ENCODE measurements at places on chromosomes 7 and 10.
A peak's percentile ranks its signal among the peaks of the same experiment; 100 is the strongest.

DNA sequence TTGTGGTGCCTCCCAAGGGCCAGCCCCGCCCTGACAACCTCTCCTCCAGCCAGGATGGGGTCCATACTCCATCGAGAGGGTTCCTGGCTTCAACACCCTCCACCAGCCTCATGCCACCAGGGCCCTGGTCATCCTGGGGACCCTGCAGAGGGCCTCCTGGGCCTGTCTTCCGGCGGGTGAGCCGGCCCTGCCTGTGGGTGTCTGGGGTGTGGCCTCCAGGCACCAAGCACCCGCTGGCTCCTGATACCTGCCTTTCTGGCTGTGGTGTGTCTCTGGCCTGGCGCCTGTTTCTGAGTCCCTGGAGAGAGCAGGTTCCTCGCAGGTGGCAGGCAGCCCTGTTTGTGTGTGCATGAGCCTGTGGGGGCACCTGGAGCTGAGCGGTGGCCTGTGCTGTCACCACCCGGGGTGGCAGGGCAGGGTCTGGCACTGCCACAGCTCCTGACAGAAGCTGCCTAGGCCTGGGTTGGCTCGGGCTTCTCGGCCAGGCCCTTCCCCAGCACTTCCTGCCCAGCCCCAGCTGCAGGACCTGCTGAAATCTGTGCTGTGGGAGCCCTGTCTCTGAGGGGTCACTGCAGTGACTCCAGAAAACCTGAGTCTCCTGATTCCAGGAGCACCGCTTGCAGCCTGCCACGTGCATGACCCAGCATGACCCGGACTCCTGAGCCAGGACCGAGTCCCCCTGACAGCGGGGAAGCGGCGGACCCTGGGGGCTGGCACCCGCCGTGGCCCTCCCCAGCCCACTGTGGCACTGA is 18.4 kb downstream of the ADAM8 start:
- H3K4me1 ChIP-seq, result peaks cover 5% of the 10 kb centered on the region
- H3K27ac ChIP-seq, result no peak overlapping the region
- no peak for DNase-seq
- H3K36me3 ChIP-seq, result no peaks in the 10 kb centered on the region
- H3K4me3 ChIP-seq, result no peak overlapping the region

DNA sequence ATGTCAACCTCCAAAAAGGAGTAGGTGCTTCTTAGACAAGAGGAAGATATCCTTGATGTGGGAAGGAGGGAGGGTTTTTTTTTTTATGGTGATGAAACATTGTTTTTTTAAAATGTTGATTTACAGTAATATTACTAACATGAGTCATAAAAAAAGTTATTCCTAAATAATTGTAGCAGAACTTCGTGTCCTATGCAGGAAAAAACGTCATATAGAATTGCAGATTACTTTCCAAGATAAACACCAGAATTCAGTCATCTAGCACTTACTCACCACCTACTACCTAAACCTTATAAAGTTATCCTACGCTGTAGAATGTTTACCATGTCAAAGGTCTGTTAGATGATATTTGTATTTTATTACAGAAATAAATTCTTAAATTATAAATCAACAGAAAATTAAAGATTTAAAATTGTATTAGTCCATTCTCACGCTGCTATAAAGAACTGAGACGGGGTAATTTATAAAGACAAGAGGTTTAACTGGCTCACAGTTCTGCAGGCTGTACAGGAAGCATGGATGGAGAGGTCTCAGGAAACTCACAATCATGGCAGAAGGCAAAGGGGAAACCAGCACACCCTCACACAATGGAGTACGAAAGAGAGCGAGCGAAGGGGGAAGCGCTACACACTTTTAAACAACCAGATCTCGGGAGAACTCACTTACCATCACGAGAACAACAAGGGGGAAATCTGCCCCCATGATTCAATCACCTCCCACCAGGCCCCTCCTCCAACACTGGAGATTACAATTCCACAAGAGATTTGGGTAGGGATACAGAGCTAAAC is 105.2 kb upstream of the NEBL start:
- H3K27me3 ChIP-seq, result no peaks in the 10 kb centered on the region
- no peak overlapping the region for H3K27ac ChIP-seq
- DNase-seq, result no peak

DNA sequence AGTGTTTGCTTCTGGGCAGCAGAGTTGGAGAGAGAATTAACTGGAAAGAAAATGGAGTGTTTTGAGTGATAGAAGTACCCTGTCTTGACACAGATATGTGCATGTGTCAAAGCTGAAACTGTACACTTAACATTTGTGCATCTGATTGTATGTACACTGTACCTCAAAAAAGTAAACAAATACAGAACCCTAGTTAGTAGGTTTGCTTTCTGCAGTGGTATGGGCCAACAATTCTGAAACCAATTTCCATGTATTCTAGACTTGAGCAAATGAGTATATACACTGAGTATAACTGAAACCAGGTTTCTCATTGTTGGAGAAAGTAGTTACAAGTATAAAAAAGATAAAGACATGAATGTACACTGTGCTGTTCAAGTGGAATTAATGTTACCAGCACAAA is 52.4 kb downstream of the ELAPOR2 start:
- DNase-seq, result no peak
- no peak overlapping the region for H3K27ac ChIP-seq
- no peaks in the 10 kb centered on the region for H3K36me3 ChIP-seq
- no peak overlapping the region for H3K4me3 ChIP-seq
- peaks cover 24% of the 10 kb centered on the region for H3K4me1 ChIP-seq

GRCh38 chr10:77619964-77620703 is 17.5 kb downstream of the KCNMA1 start:
- H3K27me3 ChIP-seq, result no peaks in the 10 kb centered on the region
- H3K4me1 ChIP-seq, result no peaks in the 10 kb centered on the region
- no peak for DNase-seq
- H3K27ac ChIP-seq, result no peak overlapping the region
- no peaks in the 10 kb centered on the region for H3K36me3 ChIP-seq

GRCh38 chr7:51070151-51070550 is 246.5 kb downstream of the COBL start:
- H3K36me3 ChIP-seq, result no peaks in the 10 kb centered on the region
- H3K4me1 ChIP-seq, result no peaks in the 10 kb centered on the region
- H3K27me3 ChIP-seq, result no peaks in the 10 kb centered on the region
- no peak overlapping the region for H3K27ac ChIP-seq

DNA sequence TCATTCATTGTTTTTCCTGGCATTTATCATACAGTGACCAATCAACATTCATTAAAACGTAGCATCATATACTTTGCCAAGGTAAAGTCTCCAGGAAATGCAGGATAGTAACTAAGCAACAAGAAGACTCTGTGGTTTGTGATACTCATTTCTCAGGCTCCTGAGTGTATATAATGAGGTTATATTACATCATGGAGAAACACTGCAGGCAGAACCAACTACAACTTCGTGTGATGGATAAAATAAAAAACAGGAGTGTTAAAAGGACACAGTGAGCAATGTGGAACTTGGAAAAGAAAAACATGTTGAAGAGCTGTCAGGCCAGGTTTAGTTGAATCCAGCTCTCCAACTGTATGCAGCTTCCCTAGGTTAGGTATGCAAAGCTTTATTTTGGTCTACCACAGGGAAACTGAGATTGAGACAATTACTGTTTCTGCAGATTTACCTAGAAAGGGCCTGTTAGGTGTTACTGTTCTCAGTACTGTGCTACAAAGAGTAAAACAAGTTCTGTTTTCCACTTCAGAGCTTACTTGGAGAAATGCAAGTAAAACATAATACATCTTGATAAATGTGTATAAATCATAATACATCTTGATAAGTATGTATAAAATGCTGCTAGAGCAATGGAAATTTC is 7.8 kb upstream of the CCNY start:
- H3K4me3 ChIP-seq, result no peak overlapping the region
- H3K27ac ChIP-seq, result no peak overlapping the region
- no peaks in the 10 kb centered on the region for H3K27me3 ChIP-seq
- peaks cover 5% of the 10 kb centered on the region for H3K36me3 ChIP-seq
- H3K4me1 ChIP-seq, result peaks cover 23% of the 10 kb centered on the region
- DNase-seq, result no peak

DNA sequence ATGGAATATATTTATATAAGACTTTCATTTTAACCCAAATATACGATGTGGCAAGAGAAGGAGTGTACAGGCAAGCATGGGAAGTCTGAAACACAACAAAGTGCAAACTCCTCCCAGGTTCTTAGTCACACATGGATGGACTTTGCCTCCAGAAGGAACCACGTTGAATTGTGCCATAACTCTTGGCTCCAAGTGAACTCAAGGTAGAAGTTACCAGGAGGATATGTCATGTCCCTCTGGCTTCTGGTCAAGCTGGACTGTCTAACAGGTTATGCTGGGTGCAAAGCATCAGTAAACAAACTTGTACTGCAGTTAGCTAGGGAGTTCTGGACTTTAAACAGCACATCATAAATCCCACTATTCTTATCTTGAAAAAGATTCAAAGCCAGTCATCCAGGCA is 328.3 kb upstream of the TEX47 start:
- H3K4me1 ChIP-seq, result no peaks in the 10 kb centered on the region
- DNase-seq, result no peak
- no peak overlapping the region for H3K27ac ChIP-seq
- H3K36me3 ChIP-seq, result no peaks in the 10 kb centered on the region

GRCh38 chr10:61958805-61959204 is 57.3 kb downstream of the ARID5B start:
- H3K4me1 ChIP-seq, result peaks cover 27% of the 10 kb centered on the region
- H3K4me3 ChIP-seq, result no peak overlapping the region
- H3K27me3 ChIP-seq, result no peaks in the 10 kb centered on the region
- H3K27ac ChIP-seq, result no peak overlapping the region

GRCh38 chr7:15707570-15707969 is 21.1 kb upstream of the MEOX2 start:
- H3K4me3 ChIP-seq, result no peak overlapping the region
- no peak for DNase-seq
- H3K4me1 ChIP-seq, result no peaks in the 10 kb centered on the region
- H3K27ac ChIP-seq, result no peak overlapping the region

- no peak overlapping the region for H3K27ac ChIP-seq
- no peak for DNase-seq
- peaks cover 9% of the 10 kb centered on the region for H3K4me1 ChIP-seq
- no peak overlapping the region for H3K4me3 ChIP-seq
- peaks cover 14% of the 10 kb centered on the region for H3K27me3 ChIP-seq
- H3K36me3 ChIP-seq, result no peaks in the 10 kb centered on the region
Measured at GRCh38 chr10:93182790-93183189, 109.1 kb downstream of the CYP26A1 start.

- H3K36me3 ChIP-seq, result no peaks in the 10 kb centered on the region
- H3K27me3 ChIP-seq, result peaks cover 18% of the 10 kb centered on the region
Measured at GRCh38 chr10:69757553-69758309, 44.0 kb upstream of the COL13A1 start.

DNA sequence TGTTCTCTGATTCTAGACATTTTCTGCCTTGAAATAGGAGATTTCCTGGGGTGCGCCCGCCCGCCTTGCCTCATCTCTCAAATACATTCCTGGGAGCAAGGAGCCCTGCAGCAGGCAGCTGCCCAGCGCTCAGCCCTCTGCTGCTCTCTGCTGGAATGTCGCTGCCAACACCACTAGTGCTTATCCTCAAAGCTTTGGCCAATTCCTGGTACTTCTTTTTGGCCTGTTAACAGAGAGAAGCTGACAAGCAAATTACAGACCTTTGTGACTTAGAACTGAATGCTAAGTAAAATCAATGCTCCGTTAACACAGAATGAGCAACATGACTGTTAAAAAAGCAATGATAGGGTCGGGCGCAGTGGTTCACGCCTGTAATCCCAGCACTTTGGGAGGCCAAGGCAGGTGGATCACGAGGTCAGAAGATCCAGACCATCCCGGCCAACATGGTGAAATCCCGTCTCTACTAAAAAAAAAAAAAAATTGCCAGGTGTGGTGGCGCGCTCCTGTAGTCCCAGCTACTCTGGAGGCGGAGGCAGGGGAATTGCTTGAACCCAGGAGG is 41.9 kb upstream of the SYPL1 start:
- H3K4me3 ChIP-seq, result no peak overlapping the region
- peaks cover 17% of the 10 kb centered on the region for H3K27me3 ChIP-seq
- no peaks in the 10 kb centered on the region for H3K36me3 ChIP-seq
- H3K4me1 ChIP-seq, result no peaks in the 10 kb centered on the region
- peak; percentile 85 for DNase-seq

DNA sequence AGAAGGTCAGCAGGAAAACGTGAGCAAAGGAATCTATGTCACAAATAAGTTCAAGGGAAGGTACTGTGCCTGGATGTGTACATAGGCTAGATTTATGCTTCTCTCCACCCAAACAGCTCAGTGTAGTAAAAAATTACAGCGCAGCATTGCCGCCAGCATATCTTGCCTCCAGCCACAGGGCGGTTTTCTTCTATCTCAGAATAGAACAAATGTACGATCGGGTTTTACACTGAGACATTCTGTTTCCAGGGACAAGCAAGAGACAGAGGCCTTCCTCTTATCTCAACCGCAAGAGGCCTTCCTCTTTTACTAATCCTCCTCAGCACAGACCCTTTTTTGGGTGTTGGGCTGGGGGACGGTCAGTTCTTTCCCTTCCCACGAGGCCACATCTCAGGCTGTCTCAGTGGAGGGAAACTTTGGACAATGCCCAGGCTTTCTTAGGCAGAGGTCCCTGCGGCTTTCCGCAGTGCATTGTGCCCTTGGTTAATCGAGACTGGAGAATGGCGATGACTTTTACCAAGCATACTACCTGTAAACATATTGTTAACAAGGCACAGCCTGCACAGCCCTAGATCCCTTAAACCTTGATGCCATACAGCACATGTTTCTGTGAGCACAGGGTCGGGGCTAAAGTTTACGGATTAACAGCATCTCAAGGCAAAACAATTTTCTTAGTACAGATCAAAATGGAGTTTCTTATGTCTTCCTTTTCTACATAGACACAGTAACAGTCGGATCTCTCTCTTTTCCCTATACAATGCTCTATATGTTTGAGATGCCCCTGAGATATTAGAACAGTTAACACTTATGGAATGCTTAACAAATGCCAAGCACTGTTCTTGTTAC is 11.6 kb upstream of the ABHD11 start:
- H3K36me3 ChIP-seq, result peaks cover 5% of the 10 kb centered on the region
- H3K4me1 ChIP-seq, result peaks cover 14% of the 10 kb centered on the region
- H3K4me3 ChIP-seq, result peak overlapping the region; percentile 40
- no peaks in the 10 kb centered on the region for H3K27me3 ChIP-seq
- DNase-seq, result no peak

DNA sequence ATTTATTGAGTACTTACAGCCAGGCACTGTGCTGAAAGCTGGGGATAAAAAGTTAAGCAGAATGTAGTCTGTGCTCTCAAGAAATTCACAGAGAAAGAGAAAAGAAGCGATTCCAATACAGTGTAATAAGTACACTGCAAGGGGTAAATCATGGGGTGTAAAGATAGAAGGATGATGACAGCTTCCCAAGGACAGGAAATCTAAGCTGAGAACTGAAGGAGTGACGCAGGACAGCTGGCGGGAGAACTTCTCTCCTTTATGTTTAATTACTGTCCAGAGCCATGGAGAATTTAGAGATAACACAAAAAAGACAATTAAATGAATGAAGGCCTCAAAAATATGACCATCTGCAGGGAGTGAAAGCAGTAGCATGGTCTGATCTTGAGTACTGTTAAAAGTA is 34.8 kb downstream of the C7orf33 start:
- H3K4me1 ChIP-seq, result peaks cover 27% of the 10 kb centered on the region
- DNase-seq, result no peak
- no peak overlapping the region for H3K27ac ChIP-seq
